ENCODE measurements at places on chromosomes 7 and 10. TPM values are rescaled to one million over a fixed set of nuclear protein-coding genes. Genes with fewer than 3 reads are reported as not detected.

The TMEM140 gene
- 0.27 TPM for total RNA-seq

The CTTNBP2 gene
- total RNA-seq = 4.9 TPM

The PTPN20 gene
- not detected for total RNA-seq

The ZNF425 gene
- 7.1 TPM for total RNA-seq

The EPHA1 gene
- total RNA-seq = 0.96 TPM

The AS3MT gene
- 0.34 TPM for total RNA-seq

The BBIP1 gene
- total RNA-seq = 26.3 TPM

The EFCAB10 gene
- total RNA-seq = 0.38 TPM

The GDF10 gene
- total RNA-seq = 6.1 TPM

The PLAU gene
- 81.2 TPM for total RNA-seq

DNA sequence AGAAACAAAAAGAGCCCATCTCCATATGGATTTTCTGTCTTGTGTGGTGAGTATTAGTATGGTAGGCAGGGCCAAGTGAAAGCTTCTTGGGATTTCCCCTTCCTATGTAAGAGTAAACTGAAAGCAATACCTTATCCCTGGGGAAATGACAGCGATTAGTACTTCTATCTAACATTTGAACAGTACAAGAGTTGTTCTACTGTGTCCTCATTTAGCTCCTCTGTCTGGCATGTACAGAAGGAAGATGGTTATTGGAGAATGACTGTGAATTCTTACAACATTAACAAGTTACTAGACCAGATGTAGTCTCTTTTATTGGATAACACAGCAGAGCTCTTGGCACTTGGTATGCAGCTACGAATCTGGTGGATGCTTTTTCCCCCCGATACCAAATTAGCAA is 17.9 kb upstream of the TRIL start:
- no peak for DNase-seq

GRCh38 chr10:121411004-121411403 is 187.2 kb downstream of the FGFR2 start:
- DNase-seq = no peak

DNA sequence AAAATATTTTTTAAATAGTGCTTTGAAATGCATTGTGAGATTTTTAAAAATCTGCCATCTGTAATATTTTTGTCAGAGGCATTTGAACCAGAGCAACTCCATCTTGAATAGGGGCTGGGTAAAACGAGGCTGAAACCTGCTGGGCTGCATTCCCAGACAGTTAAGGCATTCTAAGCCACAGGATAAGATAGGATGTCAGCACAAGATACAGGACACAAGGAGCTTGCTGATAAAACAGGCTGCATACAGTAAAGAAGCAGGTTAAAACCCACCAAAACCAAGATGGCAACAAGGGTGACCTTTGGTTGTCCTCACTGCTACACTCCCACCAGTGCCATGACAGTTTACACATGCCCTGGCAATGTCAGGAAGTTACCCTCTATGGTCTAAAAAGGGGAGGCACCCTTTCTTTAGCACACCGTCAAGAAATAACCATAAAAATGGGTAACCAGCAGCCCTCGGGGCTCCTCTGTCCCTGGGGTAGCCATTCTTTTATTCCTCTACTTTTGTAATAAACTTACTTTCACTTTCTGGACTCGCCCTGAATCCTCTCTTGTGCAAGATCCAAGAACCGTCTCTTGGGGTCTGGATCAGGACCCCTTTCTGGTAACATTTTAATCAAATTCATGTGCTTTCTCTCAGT is 273.7 kb downstream of the SEMA3D start:
- DNase-seq = peak; percentile 24

DNA sequence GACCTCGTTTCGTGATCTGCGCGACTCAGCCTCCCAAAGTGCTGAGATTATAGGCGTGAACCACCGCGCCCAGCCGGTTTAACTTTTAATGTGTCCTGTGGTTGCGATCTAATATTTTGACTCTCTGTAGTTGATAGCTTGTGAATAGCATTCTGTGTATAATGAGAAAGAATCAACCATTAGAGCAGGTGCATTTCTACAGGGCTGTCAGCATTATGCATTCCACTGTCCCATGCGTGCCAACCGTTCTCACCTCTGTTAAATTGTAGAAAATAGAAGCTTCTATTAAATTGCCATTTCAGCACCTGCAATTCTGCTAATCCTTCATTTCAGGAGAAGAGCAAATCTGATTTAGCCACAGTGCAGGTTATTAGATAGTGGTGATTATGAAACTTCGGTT is 61.7 kb downstream of the VIM start:
- DNase-seq = no peak

DNA sequence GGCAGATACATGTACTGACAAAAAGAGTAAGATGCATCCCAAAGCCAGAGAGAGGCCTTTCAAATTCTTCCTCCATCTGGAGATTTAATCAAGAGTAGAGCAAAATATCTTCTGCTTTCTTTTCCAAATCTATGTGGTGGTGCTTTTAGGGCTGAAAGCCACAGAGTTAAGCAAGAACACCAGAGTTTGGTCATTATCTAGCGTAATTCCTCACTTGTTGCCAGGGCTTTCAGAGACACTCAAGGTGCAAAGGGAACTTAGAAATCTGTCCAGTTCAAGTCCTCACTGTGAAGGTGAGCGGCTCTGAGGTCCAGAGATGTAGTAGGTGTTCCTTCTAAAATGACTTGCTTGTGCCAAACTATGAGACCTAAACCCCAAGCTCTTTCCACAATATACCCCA is 10.9 kb upstream of the NFE2L3 start:
- DNase-seq = no peak

GRCh38 chr10:17617031-17617911 is at the start of gene HACD1:
TSS of gene HACD1 (minus strand) at chr10:17617374. CDS start at chr10:17617339, 35 bp downstream.
- peak; percentile 64 for DNase-seq

DNA sequence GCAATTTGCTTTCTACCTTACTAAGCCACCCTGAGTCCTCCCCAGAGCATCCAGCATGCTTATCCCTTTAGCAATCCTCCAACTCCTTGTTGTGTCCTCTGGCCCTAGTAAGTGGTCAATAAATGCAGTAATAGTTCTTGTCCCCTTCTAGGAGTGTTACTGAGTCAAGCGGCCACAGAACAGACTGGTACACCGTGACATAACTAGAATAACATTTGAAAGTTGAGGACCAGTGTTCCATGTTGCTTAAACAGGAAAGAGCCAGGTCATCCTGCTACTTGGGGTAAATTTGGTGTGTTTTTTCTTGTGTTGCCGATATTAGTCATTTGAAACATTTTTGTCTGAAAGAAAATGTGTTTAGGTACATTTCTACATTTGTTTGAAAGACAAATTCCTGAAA is 4.8 kb upstream of the CDK6 start:
- no peak for DNase-seq

GRCh38 chr7:818031-818699 is 14.1 kb upstream of the SUN1 start:
- DNase-seq = peak; percentile 69

GRCh38 chr7:106312099-106312871 is 27.5 kb upstream of the NAMPT start:
- DNase-seq = no peak

- peak; percentile 52 for DNase-seq
Observed at GRCh38 chr10:7258948-7259523, 151.8 kb downstream of the SFMBT2 start.

- DNase-seq = no peak
Observed at GRCh38 chr7:32447218-32447617, 43.0 kb downstream of the LSM5 start.

DNA sequence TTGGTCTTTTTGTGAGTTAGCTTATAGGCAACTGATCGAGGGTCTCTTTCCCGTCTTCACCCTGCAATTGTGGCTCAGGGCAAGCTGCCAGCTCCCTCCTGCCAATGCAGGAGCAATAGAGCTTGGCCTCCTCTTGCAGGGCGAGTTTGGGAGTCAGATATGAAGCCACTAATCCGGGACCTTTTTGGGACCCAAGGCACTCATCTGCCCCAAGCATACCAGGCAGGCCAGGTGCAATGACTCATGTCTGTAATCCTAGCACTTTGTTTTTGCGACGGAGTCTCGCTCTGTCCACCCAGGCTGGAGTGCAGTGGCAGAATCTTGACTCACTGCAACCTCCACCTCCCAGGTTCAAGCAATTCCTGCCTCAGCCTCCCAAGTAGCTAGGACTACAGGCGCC is 21.1 kb downstream of the LIMK1 start:
- peak; percentile 50 for DNase-seq

GRCh38 chr10:132696204-132696603 is 89.7 kb downstream of the NKX6-2 start:
- DNase-seq = no peak

GRCh38 chr10:110522365-110522988 is 24.8 kb downstream of the DUSP5 start:
- peak; percentile 73 for DNase-seq

GRCh38 chr7:26356929-26357798 is 65.5 kb downstream of the SNX10 start:
- DNase-seq = no peak

DNA sequence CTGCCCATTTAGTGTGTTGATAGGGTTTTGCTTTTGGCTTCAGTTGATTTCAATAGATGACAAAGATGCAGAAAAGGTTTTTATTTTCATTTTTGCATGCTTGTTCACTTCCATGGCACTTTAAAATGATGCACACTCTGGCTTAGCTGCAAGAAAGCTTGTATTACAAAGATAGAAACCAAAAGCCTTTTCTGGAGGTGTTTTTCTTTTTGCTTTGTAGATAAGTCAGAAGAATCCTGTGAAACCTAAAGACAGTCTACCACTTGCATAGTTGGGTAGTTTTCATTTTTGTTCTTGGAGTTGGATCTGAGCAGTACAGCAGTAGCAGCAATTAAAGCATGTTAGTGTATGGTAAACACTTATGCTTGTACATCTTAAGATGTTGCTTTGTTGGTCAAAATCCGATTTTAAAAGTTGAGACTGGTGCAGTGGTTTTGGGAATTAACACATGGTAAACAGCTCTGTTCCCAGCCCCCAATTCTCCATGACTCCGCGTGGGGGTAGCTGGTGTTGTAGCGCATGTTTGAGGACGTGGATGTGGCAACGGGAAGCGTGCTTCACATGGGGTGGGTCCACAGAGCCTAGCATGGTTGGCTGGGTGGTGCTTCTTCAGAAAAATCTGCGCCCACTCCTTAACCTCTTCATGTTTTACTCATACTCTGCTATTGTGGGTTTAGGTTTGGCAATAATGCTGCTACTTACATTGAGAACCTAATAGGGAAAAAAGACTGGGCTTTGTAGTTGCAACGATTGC is 19.8 kb downstream of the CCNY start:
- DNase-seq = peak; percentile 20

DNA sequence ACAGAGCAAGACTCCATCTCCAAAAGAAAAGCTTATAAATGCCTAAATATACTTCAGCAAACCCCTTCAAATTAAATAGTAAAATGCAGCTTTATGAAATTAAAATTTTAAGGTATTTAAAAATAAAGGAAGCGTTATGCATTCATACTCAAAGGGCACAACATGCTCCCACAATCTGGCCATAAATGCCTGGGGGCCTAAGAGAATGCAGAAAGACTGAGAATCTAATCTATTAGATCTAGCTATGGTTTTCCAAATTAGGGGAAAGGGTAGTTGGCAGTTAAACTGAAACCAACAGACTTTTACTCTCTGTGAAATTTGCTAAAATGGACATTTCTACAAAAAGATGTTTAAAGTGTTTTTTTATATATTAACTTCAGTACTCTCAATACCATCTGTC is 40.6 kb downstream of the SORBS1 start:
- DNase-seq = no peak

GRCh38 chr10:26385443-26385842 is 52.7 kb upstream of the APBB1IP start:
- DNase-seq = no peak

DNA sequence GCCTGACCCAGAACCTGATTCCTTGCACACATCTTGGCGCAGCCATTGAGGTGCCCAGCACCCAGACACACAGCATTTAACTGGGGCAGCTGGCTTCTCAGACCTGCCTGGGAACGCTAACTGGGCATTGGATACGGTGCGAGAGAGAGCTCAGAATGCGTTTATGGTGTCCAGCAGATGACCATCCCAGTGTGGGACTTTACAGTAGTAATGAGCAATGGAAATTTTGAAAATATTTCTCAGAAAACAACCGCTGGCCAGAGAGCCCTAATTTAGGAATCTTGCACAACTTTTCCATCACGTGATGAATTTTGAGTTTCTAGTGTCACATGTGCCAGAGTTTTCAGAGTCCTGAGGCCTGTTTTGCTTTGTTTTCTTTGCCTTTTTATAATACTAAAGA is 78.2 kb upstream of the SEC61G start:
- no peak for DNase-seq

- DNase-seq = peak; percentile 6
Observed at GRCh38 chr7:127409629-127410028, 17.1 kb upstream of the ZNF800 start.

- DNase-seq = no peak
Observed at GRCh38 chr10:97849103-97849686, 448 bp upstream of the GOLGA7B start.

DNA sequence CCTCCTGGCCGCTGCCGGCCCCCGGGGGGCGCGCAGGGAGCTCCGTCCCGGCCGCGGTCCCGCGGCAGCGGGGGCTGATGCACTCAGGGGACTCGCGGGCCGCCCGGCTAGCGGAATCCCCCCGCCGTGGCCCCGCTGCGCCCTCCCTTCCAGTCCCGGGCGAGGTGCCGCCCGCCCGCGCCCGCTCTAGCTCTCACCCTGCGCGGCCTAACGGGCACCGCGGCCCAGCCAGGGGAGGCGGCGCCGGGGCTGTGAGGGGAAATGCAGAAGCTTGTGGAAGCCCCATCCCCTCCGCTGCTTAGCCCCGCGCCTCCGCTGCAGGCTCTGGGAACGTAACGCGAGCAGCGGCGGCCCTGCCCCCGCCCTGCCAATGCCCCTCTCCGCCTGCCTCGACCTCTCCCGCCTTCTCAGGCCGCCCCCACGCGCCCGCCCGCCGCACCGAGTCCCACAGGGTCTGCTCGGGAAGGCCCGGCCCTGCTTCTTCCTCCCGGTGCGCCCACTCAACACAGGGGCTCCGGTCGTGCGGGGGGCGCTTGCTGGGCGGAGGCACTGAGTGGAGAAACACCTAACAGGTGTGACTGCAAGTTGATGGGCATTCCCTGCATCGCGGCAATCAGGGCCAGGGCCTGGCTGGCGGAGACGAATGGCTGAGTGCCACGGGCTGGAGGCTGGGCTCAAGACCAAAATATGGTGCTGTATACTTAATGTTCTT is 384 bp upstream of the TMEM229A start:
- no peak for DNase-seq

DNA sequence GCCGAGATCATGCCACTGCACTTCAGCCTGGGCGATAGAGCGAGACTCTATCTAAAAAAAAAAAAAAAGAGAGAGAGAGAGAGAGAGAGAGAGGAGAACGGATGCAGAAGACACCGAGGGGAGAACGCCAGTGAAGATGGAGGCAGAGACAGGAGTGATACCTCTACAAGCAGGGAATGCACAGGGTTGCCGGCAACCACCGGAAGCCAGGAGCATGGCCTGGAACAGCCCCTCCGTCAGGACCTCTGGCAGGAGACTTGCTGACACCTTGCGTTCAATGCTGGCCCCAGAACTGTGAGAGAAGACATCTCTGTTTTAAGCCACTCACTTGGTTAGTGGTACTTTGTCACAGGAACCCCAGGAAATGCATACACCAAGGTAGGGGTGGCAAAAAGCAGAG is 38.1 kb upstream of the DUSP5 start:
- DNase-seq = no peak

DNA sequence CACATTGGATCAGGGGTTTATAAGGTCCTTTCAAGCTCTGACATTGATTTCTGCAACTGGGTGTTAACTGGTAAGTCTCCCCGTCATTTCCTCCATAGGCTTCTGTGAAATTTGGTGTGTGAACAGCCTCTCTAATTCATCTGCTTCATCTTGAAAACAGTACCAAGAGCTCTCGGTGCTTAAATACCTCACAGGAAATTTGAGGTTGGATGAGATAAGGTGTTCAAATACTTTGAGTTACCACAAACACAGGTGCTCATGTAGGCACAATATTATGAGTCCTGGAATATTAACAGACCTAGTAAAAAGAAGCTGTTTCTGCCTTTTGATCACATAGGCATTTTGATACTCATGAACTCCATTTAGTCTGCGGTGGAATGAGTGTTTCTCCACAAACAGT is 85.2 kb downstream of the RTKN2 start:
- peak; percentile 36 for DNase-seq
